ENCODE measurements at places on chromosomes 7 and 10.

DNA sequence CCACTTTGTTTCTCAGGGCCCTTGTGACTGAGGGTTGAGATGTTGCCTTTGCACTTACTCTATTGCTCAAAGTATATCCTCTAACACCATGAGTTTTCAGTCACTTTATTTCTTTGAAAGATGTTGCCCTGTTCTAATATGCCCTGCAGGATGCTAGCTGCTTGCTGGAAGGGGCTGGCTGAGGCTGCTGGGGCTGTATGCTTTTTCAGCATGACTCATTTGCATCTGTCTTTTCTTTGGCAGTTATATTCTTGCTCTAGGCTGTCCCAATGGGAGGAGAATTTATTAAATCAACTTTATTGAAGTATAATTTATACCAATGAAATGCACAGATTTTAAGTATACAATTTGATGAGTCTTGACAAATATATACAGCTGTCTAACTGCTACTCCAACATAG is 157.7 kb downstream of the PLPP4 start:
- no peak for DNase-seq

DNA sequence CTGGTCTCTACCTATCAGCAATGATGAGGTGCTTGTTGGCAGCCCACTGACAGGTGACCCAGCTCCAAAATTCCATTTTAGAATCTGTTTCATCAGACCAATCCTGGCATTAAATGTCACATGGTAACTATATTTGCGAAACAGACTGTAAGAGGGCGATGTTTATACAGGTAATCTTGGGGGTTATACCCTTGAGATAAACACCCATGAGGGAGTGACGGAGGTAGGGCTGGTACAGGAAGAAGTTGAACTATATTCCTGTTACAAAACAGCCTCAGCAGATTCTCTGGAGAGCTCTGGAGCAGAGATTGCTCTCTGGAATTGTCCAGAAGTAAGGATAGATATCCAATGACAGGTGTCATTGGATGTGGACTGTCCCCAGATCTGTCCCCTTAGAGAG is 444.8 kb upstream of the DPP6 start:
- DNase-seq = no peak

DNA sequence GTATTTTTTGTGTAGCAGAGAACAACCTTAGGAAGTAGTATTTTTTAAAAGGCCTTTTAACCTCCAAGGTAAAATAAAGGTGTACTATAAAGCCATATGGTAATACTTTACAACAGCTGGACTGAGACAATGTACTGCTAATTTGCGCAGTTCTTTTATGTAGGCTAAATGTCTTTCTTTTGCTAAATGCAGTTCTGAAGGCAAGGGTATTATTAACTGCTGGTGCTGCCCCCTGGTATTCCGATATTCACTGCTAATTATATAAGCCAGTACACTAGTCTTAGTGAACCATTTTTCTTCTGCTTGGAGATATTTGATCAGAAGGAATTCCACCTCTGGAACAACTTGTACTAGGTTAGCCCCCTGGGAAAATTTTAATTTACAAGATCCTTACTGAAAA is 272.0 kb upstream of the FERD3L start:
- DNase-seq = no peak

DNA sequence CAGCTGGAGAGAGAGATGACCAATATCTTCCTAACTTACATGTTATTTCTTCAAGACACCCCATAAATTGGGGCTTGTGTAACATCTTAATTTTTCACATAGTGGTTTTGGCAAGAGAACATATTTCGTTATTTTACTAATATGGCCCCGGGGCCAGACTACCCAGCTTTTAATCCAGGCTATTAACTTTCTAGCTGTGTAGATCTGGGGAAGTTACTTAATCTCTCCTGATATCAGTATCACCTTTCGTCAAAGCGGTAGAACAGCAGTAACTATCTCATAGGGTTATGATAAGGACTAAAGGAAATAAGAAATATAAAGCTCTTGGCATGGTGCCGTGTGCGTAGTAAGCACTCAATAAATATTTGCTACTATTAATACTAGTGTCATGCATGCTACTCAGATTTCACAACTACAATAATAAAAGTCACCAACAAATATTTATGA is 71.6 kb upstream of the LYZL1 start:
- DNase-seq = no peak

- no peak for DNase-seq
These were observed 218.4 kb downstream of the KLF6 start for GRCh38 chr10:3566627-3567026.

GRCh38 chr7:93902777-93903423 is 3.5 kb upstream of the GNGT1 start:
- no peak for DNase-seq

GRCh38 chr10:131099028-131099726 is 212.3 kb downstream of the TCERG1L start:
- DNase-seq = no peak

DNA sequence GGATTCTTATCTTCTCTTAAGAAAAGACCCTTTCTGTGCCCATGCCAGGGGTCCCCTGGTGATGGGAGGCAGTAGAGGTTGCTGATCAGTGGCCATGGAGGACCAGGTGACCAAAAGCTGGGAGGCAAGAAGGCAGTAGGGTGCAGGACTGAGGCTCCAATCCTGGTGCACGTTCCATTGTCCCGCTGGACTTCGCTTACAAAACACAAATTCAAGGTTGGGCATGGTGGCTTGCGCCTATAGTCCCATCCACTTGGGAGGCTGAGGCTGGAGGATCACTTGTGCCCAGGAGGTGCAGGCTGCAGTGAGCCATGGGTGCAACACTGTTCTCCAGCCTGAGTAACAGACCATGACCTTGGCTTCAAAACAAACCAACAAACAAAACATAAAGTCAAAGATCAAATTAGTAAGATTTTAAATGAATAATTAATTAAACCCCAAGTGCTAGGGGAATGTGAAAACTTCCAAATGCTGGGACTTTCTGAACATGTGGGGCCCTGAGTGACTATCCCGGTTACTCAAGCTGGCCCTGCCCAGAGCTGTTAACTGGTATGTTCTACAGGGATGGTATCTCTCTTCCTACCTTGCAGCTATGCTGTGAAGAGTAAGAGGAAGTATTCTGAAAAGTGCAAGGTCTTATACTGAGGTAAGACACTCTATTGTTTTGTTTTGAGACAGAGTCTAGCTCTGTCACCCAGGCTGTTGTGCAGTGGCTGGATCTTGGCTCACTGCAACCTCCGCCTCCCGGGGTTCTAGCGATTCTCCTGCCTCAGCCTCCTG is 97.6 kb downstream of the LYZL2 start:
- no peak for DNase-seq

- DNase-seq = no peak
These were observed 27.6 kb upstream of the EMX2 start for GRCh38 chr10:117514971-117515370.

- no peak for DNase-seq
These were observed 7.8 kb upstream of the COMMD3 start for GRCh38 chr10:22308390-22308789.

DNA sequence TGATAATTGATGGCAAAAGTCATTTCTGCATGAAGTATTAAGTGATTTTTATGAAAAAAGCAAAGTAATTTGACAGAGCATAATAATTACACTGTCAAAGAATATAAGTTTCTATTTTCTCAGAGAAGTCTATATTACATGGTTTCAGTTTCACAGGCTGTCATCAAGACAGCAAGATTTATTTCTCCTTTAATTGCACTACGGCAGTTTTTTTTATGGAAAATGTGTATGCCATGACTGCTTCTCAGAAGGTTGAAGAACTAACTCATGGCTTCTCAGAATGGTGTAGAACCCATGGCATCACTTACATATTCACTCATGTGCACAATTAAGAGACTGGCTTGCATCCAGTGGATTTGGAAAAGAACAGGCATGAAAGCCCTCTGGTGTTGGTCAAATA is 870.3 kb upstream of the SORCS1 start:
- DNase-seq = no peak

DNA sequence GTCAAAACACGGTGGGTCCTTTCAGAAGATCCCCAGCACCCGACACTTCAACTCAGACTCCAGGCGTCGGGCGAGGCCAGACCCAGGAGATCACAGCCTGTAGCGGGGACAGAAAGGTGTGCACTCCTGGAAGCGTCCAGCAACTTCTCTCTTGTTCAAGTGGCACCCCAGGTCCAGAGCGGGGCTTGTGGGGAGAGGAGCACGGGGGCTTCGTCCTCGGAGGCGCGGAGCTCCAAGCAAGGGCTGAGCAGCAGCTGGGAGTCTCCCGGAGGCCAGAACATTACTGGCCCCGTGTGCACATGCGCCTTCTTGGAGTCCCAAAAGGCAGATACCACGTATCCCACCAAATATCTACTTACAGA is 54.9 kb downstream of the ZRANB1 start:
- DNase-seq = no peak
